ENCODE measurements at places on chromosomes 1 and 21.

GRCh38 chr1:94772230-94772641, 47.9 kb upstream of the SLC44A3 start:
- DNase-seq, result no peak

GRCh38 chr1:180585994-180586359, 27.2 kb downstream of the OVAAL start:
- DNase-seq, result no peak

DNA sequence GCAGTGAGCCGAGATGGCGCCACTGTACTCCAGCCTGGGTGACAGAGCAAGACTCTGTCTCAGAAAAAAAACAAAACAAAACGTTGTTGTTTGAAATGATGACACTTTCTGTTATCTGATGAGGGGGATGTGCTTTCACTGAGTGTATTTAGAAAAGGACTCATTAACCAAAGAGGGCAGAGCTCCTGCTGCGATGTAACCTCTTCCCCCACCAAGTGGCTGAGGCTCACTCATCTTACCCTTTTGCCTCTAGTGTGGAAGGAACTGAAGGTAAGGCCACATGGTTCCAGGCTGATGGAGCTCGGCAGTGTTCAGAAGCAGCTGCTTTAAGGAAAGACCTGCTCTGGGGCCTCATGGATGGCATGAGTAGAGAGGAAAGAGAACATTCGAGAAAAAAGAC, 105.7 kb upstream of the RUNX1 start:
- no peak for DNase-seq

- DNase-seq, result no peak
Observed at GRCh38 chr1:99943223-99943794, 26.5 kb upstream of the SLC35A3 start.

GRCh38 chr21:32279377-32279680, 480 bp upstream of the MIS18A start:
- DNase-seq, result no peak

Measured in naive B cell (primary cell).